ENCODE measurements at places on chromosomes 5 and 9.

GRCh38 chr5:69217151-69217511 lies 17.6 kb upstream of the CDK7 start:
- DNase-seq: no peak

GRCh38 chr5:143569722-143570567 lies 166.5 kb upstream of the NR3C1 start:
- DNase-seq: no peak

- DNase-seq: no peak
Observed at GRCh38 chr9:134937164-134937555, 19.4 kb upstream of the FCN1 start.

GRCh38 chr9:75858497-75859092 lies 31.9 kb upstream of the PCSK5 start:
- no peak for DNase-seq

DNA sequence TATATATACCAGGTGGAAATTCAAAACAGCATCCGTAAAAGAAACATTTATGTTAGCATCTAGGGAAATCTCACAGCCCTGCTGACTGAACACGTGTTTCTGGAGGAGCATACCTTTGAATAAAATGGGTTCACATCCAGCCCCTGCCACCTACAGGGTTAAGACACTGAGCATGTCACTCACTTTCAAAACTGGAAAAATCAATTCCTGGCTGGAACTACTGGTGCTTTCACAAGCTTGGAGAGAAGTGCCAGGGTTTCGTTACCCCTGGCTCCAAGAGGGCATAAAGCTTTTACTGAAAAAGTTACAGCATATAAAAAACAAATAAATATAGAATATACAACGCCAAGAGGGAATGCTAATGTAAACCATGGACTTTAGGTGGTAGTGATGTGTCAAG lies 48.0 kb downstream of the SERINC5 start:
- DNase-seq: no peak

- no peak for DNase-seq
Observed at GRCh38 chr5:76838481-76839261, 11.1 kb upstream of the S100Z start.

- DNase-seq: no peak
Observed at GRCh38 chr5:149959406-149960236, 937 bp upstream of the SLC26A2 start.

DNA sequence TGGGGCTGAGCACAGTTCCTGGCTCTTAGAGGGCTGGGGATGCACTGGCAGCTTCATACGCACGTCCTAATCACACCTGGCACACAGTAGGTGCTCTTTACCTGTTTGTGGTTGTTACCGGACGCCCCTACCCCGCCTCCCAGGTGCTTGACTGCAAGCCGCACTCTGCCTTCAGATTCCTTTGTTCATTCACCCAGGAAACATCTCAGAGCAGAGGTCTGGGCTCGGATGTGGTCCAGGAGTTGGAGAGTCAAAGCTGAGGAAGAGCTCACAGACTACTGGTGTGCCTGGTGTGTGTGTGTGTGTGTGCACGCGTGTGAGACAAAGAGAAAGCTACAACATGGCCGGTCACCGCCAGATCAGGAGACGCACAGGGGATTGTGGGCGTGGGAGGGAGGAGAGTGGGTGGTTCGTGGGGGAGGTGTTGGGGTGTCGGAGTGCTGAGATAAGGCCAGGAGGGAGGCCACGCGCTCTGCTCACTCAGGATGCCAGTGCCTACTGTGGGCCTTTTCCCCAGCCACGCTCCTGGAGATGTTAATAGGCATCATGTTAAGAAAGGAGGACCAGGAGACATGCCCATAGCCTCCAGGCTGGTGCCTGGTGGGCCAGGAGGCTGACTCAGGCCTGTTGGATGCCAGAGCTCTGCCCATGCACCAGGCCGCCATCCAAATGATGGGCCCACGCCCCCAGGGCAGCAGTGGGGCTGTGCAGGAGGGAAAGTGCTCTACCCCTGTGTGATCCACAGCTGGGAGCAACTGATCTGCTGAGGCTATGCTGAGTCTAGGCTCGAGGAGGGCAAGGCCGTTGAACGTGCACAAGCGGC lies 39.9 kb downstream of the CRB2 start:
- DNase-seq: no peak
